Activated T-cell treated with anti-CD3 and anti-CD28 coated beads, Interleukin-2, amount 50 U/mL, for 4 hours (primary cell): ENCODE measurements at places on chromosomes 3 and 15. TPM values are rescaled to one million over a fixed set of nuclear protein-coding genes. Genes with fewer than 3 reads are reported as not detected.

Gene CPNE9
- total RNA-seq = not detected

DNA sequence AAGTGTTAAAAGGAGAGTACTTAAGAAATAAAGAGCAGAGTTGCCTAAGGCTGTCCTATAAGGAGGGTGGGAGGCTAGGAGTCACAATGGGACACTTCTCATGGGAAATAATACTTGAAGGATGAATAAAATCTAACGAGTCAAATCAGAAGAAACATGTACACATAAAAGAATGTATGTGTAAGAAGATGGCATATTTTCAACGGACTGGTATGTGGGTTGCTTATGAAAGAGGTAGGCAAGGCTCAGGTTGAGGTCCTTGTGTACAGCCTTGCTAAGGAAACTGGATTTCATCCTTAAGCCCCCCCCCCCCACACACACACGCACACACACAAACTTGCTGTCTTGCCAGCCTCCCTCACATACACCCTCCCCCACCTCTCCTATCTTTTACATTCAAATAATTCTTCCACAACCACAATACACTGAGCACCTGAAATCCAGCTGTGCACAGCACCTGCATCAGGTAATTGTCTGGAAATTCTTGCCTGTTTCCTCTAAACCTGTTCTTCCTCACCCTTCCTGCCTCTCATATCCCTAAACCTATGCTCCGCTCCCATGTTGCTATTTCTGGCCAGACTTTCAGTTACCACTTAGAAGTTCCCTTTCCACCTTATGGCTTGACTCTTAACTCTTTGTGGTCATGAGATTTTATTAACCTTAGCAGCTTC lies 79.2 kb downstream of the FMN1 start:
- no peak for DNase-seq

- DNase-seq = no peak
These were observed 33.3 kb downstream of the NPTN start for GRCh38 chr15:73599934-73600333.

DNA sequence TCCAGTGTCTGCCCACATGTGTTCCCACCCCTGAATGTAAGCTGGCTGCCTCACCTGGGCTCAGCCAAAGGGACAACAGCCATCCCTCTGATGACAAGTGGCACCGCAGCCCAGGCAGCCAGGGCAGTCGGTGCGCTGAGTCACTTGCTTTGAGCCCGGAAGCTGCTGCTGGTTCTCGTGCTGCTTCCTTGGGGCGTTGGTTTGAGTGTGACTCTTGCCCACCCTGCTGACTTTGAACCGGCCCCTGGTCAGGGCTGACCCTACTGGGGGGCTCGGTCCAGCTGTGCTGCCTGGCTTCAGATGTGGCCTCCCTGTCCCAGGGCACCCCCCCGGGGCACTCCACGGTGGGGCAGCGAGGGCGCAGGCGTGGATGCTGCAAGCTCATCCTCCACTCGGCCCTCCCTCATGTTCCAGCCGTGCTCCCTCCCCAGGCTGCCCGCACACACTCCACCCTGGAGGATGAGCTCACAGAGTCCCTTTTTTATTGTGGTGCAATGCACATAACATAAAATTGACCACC lies 62.1 kb downstream of the EFCAB12 start:
- no peak for DNase-seq

DNA sequence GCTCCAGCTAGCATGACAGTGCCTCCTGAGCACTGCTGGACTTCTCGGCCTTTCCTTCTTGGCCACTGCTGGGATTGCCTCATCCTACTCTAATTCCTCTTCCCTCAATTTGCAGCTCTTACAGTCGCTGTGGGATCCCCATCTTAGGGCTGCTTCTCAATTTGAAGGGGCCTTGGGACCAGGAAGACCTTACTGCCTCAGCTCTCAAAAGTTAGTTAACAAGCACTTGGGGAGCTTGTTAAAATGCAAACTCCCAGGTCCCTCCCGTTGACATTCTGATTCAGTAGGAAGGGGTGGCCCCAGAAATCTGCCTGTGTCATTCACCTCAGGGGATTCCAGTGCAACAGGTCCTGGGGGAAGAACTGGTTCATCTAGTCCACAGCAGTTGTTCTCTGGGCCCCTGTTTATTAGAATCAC lies 14.8 kb downstream of the BDH1 start:
- DNase-seq = no peak

Gene CHRNA5
- total RNA-seq = 5.6 TPM

Gene ROBO1
- total RNA-seq = 0.38 TPM

GRCh38 chr3:105253225-105253624 lies 113.5 kb upstream of the ALCAM start:
- DNase-seq = no peak

DNA sequence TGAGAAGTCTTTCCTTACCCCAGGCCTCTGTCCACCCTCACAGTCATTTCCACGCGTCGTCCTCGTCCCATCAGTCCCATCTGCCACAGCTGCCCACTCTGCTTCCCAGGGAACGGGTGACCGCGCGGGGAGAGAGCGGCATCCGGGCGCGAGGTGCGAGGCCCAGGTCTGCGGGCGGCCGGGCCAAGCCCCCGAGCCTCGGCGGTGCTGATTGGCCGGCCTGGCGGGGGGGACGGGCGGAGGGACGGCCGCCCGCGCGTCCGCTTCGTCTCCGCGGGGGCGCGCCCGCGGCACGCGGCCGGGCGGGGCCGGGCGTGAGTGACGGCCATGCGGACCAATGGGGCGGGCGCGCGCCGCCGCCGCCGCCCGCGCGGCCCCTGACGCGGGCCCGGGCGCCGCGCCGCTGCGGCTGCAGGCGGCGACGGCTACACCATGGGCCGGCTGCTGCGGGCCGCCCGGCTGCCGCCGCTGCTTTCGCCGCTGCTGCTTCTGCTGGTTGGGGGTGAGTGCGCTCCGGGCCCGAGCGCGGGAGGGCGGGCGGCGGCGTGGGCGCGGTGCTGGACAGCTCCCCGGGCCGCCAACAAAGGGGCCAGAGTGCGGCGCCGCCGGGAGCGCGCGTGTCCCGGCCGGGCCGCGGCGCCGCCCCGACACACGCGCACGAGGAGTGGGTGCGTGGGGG lies at the start of gene PODXL2:
PODXL2 (plus strand) TSS at position 398 of the 679 bp plus-strand sequence; CDS start at position 433, 35 bp downstream.
- peak; percentile 30 for DNase-seq

Gene POLQ
- total RNA-seq = 2.9 TPM

DNA sequence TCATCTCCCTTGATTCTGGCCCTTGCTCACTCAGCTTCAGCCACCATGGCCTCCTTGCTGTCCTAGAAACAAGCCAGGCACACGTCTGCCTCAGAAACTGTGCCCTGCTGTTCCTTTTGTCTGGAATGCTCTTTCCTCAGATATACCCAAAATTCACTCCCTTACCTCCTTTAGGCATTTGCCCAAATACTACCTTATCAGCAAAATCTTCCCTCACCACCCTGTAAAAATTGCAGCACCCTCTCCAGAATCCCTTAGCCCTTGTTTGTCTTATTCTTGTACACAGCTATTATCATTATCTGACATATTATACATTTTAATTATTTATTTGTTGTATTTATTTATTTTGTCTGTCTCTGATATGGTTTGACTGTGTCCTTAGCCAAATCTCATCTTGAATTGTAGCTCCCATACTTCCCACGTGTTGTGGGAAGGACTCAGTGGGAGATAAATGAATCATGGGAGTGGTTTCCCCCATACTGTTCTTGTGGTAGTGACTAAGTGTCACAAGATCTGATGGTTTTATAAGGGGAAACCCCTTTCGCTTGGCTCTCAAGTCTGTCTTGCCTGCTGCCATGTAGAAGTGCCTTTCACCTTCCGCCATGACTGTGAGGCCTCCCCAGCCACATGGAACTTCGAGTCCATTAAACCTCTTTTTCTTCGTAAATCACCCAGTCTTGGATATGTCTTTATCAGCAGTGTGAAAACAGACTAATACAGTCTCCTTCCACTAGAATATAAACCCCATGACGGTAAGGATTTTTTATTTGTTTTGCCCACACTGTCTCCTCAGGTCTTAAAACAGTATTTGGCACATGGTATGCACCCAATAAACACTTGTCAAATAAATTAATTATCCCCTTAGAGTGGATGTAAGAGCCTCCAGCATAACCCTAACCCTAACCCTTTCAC lies 60.0 kb upstream of the STT3B start:
- no peak for DNase-seq

DNA sequence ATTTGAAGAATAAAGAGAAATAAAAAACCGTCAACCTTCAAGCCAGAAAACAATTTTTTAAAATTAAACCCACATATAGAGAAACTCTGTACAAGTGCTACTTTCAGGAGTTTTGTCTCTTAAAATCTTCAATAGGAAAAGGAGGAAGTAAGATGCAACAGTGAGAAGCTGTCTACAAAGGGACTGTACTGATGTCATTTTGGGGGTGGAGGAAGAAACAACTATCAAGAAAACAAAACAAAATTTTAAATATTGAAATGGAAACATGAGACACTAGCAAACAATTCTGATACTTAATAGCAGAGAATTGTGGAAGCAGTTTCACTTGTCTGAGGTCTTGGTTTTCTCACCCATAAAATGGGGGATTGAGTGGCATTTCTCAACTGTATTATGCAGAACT lies 84.4 kb downstream of the SLMAP start:
- no peak for DNase-seq

GRCh38 chr3:151119188-151119587 lies 33.7 kb downstream of the MED12L start:
- DNase-seq = no peak

Gene MESP2
- not detected for total RNA-seq

Gene TTLL13
- total RNA-seq = 0.19 TPM

- no peak for DNase-seq
These were observed 57.6 kb upstream of the ATP11B start for GRCh38 chr3:182735672-182736071.

DNA sequence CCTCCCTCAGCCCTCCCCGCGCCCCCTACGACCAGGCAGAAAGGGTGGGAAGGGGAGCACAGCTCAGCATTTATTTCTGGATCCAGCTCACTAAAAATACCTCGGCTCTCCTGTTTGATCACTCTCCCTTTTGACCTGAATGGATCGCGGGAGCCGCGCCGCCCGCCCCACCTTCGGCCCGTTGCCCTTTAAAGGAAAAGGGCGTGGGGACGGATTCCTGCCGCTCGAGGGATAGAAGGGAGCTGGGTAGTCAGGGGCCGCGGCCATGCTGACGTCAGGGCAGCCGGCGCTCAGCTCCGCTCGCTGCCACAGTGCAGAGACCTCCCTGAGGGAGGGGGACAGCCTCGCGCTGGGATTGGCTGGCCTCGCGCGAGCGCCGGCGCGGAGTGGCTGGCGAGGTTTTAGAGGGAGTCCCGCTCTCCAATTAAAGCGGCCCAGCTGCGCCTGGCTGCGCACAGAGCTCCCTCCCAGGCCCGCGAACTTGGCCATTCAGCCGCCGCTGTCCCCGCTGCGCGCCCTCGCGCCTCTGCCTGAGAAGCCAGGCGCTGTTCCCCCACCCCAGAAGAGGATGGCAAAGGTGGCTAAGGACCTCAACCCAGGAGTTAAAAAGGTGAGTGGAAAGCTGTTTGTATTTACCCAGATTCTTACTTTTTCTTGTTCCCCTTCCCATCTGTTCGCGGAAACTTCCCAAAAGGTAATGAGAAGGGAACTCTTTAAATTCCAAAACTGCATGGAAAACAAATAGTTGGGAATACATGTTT lies at the start of gene LMCD1:
LMCD1 (plus strand) TSS at position 453 of the 761 bp plus-strand sequence; CDS start at position 569, 116 bp downstream.
- DNase-seq = peak; percentile 56

Gene RETNLB
- total RNA-seq = not detected

Gene GOLGA8R
- 0.35 TPM for total RNA-seq

Gene SH2D7
- not detected for total RNA-seq

Gene CLDN1
- total RNA-seq = 2.1 TPM

- no peak for DNase-seq
These were observed 12.1 kb upstream of the ARID3B start for GRCh38 chr15:74528876-74529275.

GRCh38 chr3:159233734-159234133 lies 431.9 kb downstream of the MFSD1 start:
- no peak for DNase-seq

Gene LTK
- total RNA-seq = 0.24 TPM

GRCh38 chr15:75362642-75363249 lies 5.7 kb downstream of the MAN2C1 start:
- DNase-seq = no peak

- no peak for DNase-seq
These were observed 252.9 kb downstream of the UACA start for GRCh38 chr15:70510433-70510832.

DNA sequence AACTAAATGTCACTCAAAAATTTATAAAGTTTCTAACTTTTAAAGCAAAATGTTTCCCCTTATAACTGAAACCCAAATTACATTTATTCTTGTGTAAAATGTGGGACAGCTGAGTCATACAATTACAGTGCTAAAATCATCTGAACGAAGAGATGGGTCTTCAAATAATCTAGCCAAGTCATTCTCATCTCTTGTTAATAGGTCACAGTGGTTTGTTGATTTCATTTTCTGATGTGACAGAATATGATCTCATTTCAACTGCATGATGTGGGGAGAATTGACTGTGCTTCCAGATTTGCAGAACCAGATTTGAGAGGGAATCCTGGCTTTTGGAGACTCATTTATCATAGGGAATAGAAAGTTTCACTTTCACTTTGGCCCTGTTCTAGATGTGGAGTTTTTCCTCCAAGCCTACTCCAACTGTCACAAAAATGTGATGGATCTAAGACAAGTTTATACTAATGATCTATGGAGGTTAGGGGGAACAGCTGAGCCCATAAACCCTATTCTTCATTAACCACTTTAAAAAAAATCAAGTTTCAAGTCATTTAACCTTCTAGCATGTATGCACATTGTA lies 685.0 kb downstream of the PDCD6IP start:
- DNase-seq = no peak

Gene FILIP1L
- total RNA-seq = 0.08 TPM

- DNase-seq = no peak
These were observed 673.4 kb upstream of the CBLB start for GRCh38 chr3:106542101-106542769.

Gene CLDN16
- not detected for total RNA-seq

GRCh38 chr3:134754768-134755559 lies 40.1 kb upstream of the EPHB1 start:
- DNase-seq = no peak

- DNase-seq = peak; percentile 99
These were observed at the start of gene SLC4A7 for GRCh38 chr3:27484015-27484844. TSS of gene SLC4A7 (minus strand) at chr3:27484384. CDS start at chr3:27484126, 258 bp downstream.

DNA sequence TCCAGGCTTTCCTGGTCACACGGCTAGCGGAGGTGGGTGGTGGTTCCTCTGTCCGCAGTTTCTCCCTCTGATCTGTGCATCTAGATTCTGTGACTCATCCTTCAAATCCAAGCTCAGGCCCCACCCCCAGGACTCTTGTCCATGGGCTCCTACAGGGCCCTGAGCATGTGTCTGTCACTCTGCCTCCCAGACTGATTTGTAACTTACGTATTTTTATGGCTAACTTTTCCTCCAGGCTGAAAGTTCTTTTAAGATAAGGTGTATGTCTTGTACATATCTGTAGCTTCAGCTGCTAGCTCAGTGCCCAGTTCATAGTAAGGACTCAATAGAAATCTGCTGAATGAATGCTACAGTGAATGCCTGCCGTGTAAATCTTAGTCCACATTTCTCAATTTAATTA lies 8.0 kb downstream of the ESYT3 start:
- DNase-seq = no peak

GRCh38 chr3:14793126-14793857 lies 25.5 kb upstream of the FGD5 start:
- DNase-seq = no peak

Gene ASB14
- not detected for total RNA-seq

Gene MASP1
- total RNA-seq = 0.35 TPM

Gene CCK
- total RNA-seq = not detected
